Trophoblast cell (in vitro differentiated cells and primary cell): ENCODE measurements at places on chromosomes 7 and 10.

DNA sequence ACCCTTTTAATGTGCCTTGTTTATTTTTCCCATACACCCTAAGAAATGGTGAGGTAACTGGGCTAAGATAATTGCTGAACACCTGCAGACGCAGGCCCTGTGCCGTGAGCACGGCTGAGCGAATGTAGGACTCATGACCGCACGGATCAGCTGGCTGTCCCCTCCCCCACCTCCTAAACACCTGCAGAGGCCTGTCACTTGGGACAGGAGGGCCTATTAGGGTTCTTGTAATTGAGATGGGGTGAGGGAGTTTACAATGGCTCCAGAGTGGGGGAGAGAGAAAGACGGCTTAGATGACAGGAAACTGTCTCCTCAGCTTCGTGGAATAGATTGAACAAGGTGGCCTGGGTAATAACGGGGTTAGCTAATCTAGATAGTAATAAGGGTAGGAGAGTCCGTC lies 291.7 kb upstream of the HABP2 start:
- no peaks in the 10 kb centered on the region for H3K36me3 ChIP-seq
- H3K4me1 ChIP-seq: no peaks in the 10 kb centered on the region
- H3K27ac ChIP-seq: no peak overlapping the region
- no peaks in the 10 kb centered on the region for H3K27me3 ChIP-seq

GRCh38 chr10:36336315-36336714 lies 694.2 kb upstream of the FZD8 start:
- H3K36me3 ChIP-seq: no peaks in the 10 kb centered on the region
- no peak overlapping the region for H3K27ac ChIP-seq
- peak; percentile 23 for DNase-seq
- H3K27me3 ChIP-seq: no peaks in the 10 kb centered on the region
- H3K4me1 ChIP-seq: no peaks in the 10 kb centered on the region
- H3K4me3 ChIP-seq: no peak overlapping the region

GRCh38 chr7:7136466-7137381 lies 45.6 kb upstream of the C1GALT1 start:
- no peak overlapping the region for H3K27ac ChIP-seq
- no peak overlapping the region for H3K4me3 ChIP-seq
- no peaks in the 10 kb centered on the region for H3K27me3 ChIP-seq
- DNase-seq: no peak
- H3K36me3 ChIP-seq: no peaks in the 10 kb centered on the region

GRCh38 chr7:150564006-150564405 lies 3.2 kb upstream of the GIMAP4 start:
- H3K27ac ChIP-seq: no peak overlapping the region
- no peak for DNase-seq
- H3K4me1 ChIP-seq: no peaks in the 10 kb centered on the region
- H3K4me3 ChIP-seq: no peak overlapping the region

DNA sequence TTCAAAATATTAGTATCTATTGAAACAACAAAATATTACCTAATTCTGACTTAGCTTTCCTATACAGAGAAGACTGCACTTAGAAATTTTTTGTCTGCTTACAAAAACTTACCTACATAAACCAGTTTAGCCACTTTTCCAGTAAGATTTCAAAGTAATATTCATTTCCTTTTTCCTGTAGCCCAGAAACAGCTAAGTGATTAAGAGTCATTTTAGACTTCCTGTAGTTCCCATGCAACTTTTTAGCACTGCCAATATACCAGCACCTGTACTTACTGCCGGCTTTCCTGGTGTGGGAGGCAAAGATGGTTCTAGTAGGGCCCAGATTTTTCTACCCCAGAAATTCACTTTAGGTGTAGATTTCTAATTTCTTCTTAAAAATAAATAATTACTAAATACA lies 21.8 kb downstream of the NT5C2 start:
- H3K27ac ChIP-seq: no peak overlapping the region
- no peak overlapping the region for H3K4me3 ChIP-seq
- no peaks in the 10 kb centered on the region for H3K27me3 ChIP-seq

DNA sequence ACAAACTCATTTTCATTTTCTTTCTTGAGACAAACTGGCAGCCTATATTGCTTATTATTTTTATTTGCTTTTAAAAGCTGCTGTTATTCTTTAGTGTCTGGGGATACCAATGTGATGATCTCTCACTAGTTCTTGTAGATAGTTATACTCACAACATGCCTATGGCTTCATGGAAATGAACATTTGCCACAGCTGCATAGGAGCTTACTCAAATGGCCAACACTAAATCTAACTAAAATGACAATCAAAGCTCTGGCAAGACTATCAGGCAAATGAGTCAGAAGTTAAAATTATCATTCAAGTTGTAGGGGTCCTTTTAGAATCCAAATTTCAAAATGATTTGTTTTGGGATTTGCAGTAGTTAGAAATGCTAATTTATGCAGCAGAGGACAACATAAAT lies 225.9 kb downstream of the ANK3 start:
- no peaks in the 10 kb centered on the region for H3K36me3 ChIP-seq
- no peak overlapping the region for H3K27ac ChIP-seq
- no peaks in the 10 kb centered on the region for H3K4me1 ChIP-seq
- no peak overlapping the region for H3K4me3 ChIP-seq
- no peak for DNase-seq
- H3K27me3 ChIP-seq: no peaks in the 10 kb centered on the region

DNA sequence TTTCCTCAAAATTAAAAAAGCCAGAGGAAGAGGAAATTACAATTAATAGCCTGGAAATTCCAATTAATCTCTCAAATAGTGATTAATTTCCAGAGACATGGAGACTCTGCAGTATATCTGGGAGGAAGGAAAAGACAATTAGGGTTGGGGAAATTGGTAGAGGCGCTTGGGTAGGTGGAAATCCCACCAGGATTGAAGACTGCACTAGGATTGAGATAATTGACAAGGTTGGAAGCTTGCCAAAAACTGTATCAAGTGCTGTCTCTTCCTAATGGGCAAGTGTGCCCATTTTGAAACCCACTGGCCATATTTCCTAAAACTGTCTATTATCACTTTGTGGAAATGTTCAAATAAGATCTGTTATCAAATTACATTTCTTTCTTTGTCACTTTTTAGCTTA lies 21.6 kb downstream of the CHN2 start:
- peaks cover 3% of the 10 kb centered on the region for H3K36me3 ChIP-seq
- H3K4me1 ChIP-seq: peaks cover 10% of the 10 kb centered on the region
- no peaks in the 10 kb centered on the region for H3K27me3 ChIP-seq
- no peak for DNase-seq
- H3K4me3 ChIP-seq: no peak overlapping the region
- H3K27ac ChIP-seq: peak overlapping the region; percentile 18

DNA sequence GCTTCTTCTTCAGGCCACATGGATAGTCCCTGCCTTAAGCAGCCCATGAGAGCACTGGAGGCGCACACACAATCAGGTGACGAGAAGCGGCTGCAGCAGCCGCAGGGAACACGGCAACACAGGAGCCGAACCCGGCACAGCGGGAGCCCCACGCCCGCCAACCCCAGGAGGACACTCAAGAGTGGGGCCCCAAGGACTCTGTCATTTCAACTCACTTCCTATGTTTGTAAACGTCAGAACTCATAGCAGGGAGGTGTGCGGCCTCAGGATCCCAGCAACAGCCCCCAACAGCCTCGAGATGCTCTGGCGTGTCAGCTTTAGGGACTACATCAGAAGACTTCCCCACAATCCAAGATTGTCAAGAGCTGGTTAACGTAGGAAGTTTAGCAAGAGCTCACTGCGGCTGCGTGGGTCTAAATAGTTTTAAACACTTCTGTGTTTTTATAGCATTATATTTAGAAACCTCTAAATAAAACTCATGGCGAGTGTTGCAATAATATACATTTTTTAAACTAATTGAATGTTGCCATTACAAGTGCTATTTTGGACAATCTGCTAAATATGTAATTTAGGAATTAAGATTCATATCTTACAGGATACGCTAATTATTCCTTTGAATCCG lies 123.4 kb downstream of the MAD1L1 start:
- no peak overlapping the region for H3K4me3 ChIP-seq
- H3K27ac ChIP-seq: no peak overlapping the region
- peaks cover 34% of the 10 kb centered on the region for H3K4me1 ChIP-seq
- peaks cover 2% of the 10 kb centered on the region for H3K36me3 ChIP-seq
- no peaks in the 10 kb centered on the region for H3K27me3 ChIP-seq

DNA sequence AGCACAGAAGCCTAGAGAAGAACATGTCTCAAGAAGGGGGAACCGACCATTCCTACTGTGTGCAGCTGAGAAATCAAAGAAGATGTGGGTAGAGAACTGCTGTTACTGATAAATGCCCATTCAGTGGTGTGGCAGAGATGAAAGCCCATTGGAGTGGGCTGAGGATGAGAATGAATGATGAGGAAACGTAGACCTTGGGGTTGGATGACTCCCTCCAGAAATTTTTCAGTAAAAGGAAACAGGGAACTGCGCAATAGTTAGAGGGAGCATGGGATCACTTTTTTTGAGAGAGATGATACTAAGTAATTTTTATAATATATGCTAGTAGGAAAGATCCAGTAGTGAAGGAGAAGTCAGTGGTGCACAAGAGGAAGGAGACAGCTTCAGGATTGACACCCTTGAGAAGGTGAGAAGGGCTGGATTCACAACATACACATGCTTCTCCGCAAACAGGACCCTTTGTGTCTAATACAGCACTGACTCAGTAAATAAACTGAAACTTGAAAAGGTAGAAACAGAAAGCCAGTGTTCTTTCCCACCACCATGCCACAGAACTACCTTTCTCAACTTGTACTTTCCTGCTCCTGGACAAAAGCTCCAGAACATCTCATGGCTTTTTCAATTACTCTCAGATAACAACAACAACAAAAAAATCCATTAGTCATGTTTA lies 104.7 kb upstream of the IL6 start:
- H3K27me3 ChIP-seq: no peaks in the 10 kb centered on the region
- no peaks in the 10 kb centered on the region for H3K36me3 ChIP-seq
- DNase-seq: no peak
- no peak overlapping the region for H3K4me3 ChIP-seq
- no peaks in the 10 kb centered on the region for H3K4me1 ChIP-seq

GRCh38 chr10:118307220-118307619 lies 34.9 kb downstream of the FAM204A start:
- peaks cover 13% of the 10 kb centered on the region for H3K36me3 ChIP-seq
- no peak overlapping the region for H3K4me3 ChIP-seq
- H3K27me3 ChIP-seq: no peaks in the 10 kb centered on the region

- H3K27me3 ChIP-seq: no peaks in the 10 kb centered on the region
- H3K27ac ChIP-seq: no peak within 1 kb of the TSS
- H3K4me1 ChIP-seq: no peaks in the 10 kb centered on the region
These were observed at the start of gene GPR141 for GRCh38 chr7:37683246-37684120. TSS of gene GPR141 (plus strand) at chr7:37683766. CDS start at chr7:37740394, 56,628 bp downstream.

GRCh38 chr7:94580601-94581000 lies 71.0 kb downstream of the CASD1 start:
- DNase-seq: peak; percentile 90
- peaks cover 4% of the 10 kb centered on the region for H3K4me1 ChIP-seq
- no peaks in the 10 kb centered on the region for H3K36me3 ChIP-seq
- no peaks in the 10 kb centered on the region for H3K27me3 ChIP-seq

- no peak overlapping the region for H3K4me3 ChIP-seq
- H3K27me3 ChIP-seq: no peaks in the 10 kb centered on the region
- H3K27ac ChIP-seq: no peak overlapping the region
- no peaks in the 10 kb centered on the region for H3K4me1 ChIP-seq
- DNase-seq: no peak
These were observed 166.3 kb upstream of the RHOBTB1 start for GRCh38 chr10:61110188-61110844.

DNA sequence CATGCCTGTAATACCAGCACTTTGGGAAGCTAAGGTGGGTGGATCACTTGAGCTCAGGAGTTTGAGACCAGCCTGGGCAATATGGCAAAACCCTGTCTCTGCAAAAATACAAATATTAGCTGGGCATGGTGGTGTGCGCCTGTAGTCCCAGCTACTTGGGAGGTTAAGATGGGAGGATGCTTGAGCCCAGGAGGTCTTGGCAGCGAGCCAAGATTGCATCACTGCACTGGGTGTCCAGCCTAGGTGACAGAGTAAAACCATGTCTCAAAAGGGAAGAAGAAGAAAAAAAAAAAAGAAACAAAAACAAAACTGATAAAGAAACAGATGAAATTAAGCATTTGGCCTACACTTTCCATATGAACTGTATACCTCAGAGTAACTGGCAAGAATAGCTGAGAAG lies 319.2 kb downstream of the PARD3 start:
- H3K4me1 ChIP-seq: no peaks in the 10 kb centered on the region
- H3K4me3 ChIP-seq: no peak overlapping the region
- H3K27me3 ChIP-seq: no peaks in the 10 kb centered on the region
- H3K36me3 ChIP-seq: no peaks in the 10 kb centered on the region
- H3K27ac ChIP-seq: no peak overlapping the region
- DNase-seq: no peak

DNA sequence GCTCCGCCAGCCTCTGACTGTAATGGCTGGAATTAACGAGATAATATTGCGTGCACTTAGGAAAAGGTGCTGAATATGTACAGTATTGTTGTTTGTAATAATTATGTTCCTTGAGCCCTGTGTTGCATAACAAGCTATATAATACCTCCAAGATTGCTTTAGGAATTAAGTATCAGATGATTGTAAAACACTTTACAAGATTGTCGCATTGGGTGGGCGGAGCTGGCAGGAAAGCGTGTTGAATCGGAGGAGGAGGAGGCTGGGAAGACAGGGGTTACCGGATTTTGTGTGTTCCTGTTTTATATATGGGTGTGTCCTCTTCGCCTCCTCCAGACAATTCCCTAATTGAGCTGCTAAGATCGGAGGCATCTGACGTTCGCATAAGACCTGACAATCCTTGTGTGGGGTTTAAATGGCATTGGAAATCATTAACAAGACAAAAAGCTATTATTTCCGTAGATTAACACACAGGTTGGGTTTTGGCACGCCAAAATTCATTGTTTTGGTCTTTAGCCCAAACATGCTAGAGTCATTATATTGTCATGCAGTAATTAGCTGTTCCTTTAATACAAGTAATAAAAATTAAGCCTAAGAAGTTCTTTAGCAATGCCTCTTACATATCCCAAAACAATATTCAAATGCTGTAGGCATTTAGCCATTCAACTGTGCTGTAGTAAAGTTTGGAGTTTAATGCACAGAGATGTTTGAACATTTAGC lies 192.9 kb upstream of the SH2B2 start:
- H3K36me3 ChIP-seq: no peaks in the 10 kb centered on the region
- no peak overlapping the region for H3K4me3 ChIP-seq
- peaks cover 21% of the 10 kb centered on the region for H3K4me1 ChIP-seq
- DNase-seq: no peak

GRCh38 chr7:80736371-80737125 lies 98.1 kb downstream of the CD36 start:
- no peak for DNase-seq
- no peaks in the 10 kb centered on the region for H3K4me1 ChIP-seq
- no peak overlapping the region for H3K27ac ChIP-seq
- no peaks in the 10 kb centered on the region for H3K27me3 ChIP-seq
- no peak overlapping the region for H3K4me3 ChIP-seq

- peaks cover 3% of the 10 kb centered on the region for H3K36me3 ChIP-seq
- H3K4me3 ChIP-seq: no peak overlapping the region
- no peaks in the 10 kb centered on the region for H3K27me3 ChIP-seq
- H3K27ac ChIP-seq: no peak overlapping the region
- H3K4me1 ChIP-seq: peaks cover 7% of the 10 kb centered on the region
These were observed 78.1 kb upstream of the RHEB start for GRCh38 chr7:151597541-151598444.
